ENCODE measurements at places on chromosomes 4 and X.

DNA sequence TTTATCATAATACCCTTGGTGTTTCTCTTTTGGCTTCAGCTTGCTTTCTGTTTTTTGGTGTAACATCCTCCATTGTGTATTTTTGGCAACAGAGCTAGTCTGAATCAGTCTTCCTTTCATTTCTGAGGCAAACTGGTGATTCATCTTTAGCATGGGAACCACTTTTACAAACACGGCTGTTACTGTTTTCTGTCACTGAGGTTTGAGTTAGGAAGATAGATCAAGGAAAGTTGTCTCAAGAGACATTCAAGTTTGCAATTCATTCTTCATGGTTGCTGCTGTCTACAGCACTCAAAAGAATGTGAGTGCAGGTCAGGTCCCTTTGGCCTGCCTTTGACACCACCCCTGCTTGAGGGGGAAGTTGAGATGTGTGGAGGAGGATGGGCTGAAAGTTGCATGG, 36.3 kb downstream of the IL21 start:
- DNase-seq, result no peak

- no peak for DNase-seq
Measured at GRCh38 chrX:9587642-9588041, 122.8 kb downstream of the TBL1X start.

DNA sequence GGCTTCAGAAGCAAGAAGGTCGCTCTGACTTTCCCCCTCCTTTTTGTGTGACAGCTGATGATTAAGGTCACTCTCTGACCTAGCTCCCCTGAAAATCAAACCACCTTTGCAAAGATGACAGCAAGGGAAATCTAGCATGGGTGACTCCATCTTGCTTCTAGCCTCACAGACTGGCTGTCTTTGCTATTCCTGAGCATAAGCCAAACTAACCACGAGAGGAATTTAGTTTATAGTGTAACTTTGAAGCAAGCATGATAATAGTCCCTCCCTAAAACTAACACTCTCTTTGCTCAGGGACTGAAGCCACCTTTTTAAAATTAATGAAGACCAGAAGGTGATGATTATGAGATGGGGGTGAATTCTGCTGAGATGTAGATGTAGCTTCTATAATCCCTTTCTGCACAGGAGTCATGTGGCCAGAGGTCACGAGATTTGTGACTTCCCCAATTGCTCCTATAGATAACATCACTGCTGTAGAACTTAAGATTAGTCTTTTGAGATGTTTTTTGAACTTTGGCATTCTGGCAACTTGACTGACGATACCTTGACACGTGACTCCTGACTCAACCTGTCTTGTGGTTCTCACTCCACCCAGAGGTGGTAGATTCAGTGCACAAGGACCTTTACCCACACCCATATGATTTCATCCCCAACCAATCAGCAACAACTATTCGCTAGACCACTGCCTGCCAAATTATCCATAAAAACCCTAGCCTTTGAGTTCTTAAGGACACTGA, 14.9 kb upstream of the PDE5A start:
- DNase-seq, result no peak

DNA sequence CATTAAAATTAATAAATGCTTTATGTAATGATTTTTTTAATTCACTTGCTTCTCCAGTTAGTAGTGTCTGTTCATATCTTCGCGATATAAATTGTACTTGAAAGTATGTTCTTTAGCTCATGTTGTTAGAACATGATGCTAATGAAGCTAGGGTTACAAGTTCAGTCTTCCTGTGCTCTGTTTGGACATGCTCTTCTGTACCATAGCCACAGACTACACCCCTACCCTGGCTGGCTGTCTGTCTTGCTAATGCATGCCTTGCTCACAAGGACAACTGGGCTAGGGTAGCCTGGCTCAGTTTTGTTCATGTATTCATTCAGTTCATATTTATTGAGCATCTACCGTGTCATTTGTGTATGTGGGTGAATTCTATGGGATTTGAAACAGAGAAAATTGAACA, 50.8 kb upstream of the MTMR1 start:
- DNase-seq, result no peak

DNA sequence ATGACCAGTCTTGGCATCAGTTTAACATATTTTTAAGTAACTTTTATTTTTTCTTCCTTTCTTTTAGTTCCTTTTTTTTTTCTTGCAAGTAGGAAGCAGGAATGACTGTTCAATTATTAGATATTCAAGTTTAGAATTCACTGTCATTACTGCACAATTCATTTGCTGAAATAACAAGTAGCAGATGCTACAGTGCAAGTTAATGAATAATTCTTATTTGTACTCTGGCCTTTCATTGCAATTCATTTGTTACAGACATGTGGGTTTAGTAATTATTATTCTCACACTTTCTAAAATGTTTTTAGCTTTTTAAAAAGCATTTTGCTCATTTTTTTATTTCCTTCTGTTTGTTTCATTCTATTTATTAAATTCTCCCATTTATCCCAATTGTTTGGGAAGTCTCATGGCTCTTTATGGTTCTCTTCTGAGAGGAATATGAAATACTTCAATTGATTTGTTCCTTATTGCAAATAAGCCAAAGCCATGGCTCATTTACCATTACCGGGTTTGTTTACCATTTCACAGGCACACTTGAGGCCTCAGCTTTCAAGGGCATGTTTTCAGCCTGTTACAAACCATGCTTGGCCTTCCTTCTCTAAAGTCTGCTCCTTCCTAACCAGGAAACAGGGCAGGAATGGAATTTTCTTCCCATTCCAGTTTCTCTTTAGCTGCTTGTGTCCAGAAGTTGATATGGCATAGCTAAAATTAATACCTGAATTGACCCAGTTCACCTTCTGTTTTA, 4.6 kb upstream of the DCAF4L1 start:
- DNase-seq, result no peak

DNA sequence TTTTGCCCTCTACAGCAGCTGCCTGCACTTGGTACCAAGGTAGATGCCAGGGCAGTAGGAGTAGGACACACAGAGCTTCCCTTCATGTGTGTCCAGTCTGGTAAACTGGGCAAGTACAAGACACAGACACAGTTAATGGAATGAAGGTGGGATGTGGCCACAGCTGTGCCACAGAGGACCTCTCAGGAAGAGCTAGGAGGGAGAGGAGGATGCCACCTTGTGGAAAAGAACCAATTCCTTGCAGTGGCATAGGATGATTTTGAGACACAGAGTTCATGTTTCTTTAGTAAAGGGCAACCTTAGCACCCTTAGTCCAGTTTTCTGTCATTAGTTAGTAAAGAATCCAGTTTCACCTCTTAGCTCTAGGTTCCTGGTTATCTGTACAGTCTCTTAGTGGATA, 36.3 kb upstream of the TBC1D14 start:
- no peak for DNase-seq

DNA sequence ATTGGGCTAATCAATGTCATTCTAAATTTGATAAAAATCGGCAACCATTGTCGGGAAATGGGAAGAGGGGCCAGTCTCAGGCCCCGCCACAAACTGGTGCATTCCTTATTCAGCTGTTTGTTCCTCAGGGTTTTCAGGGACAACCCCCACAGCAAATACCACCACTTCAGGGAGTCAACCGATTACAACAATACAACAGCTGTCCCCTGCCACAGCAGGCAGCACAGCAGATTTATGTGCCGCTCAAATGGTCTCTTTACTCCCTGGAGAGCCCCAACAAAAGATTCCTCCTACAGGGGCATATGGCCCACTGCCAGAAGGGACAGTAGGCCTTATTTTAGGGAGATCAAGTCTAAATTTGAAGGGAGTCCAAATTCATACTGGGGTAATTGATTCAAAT, 61.8 kb downstream of the ZNF732 start:
- DNase-seq, result no peak

DNA sequence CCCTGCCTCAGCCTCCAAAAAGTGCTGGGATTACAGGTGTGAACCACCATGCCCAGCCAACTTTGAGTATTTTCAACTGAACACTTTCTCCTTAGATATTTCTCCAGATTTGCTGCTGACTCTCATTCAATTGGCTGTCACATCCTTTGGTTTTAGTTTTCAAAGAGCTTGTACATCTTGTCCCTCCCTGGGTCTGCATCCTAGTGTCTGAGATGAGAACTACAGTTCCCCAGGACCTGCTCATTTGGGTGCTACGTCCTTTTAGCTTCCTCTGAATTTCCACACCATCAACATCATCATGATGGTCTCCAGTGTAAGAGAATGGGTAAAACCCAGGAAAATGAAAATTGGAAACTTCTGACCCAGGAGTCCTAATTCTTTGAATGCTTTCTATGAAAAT, 312.9 kb downstream of the NLGN4X start:
- DNase-seq, result no peak

GRCh38 chrX:43002526-43003203, 224.7 kb upstream of the PPP1R2C start:
- no peak for DNase-seq

- no peak for DNase-seq
Measured at GRCh38 chr4:5874811-5875449, 18.0 kb downstream of the CRMP1 start.

GRCh38 chrX:46782034-46782433, 23.1 kb upstream of the SLC9A7 start:
- DNase-seq, result no peak

GRCh38 chr4:38503689-38504395, 160.2 kb upstream of the KLF3 start:
- no peak for DNase-seq

DNA sequence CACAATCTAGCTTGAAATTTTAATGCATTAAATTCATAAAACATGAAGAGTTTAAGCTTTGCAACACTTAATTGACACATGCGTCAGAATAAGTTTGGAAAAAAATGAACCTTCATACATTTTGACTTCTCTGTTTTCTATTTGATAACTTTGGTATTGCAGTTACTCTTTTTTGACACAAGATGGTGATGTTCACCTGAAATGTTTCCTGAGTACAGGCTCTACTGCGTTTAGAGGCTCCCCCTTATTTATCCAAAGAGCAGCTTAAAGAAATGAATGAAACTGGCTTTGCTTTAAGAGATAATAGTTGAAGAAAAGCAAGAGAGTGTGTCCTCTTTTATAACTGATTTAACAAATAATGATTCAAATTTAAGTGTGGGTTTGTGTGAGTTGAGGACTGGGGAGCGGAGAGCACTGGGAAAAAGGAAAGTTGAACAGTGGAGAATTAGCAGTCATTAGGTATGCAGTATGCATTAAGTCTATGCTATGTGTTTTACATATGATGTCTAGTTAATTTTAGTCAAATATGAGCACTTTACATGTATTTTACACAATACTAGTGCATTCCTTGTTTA, 180.6 kb upstream of the NUDT6 start:
- DNase-seq, result no peak

DNA sequence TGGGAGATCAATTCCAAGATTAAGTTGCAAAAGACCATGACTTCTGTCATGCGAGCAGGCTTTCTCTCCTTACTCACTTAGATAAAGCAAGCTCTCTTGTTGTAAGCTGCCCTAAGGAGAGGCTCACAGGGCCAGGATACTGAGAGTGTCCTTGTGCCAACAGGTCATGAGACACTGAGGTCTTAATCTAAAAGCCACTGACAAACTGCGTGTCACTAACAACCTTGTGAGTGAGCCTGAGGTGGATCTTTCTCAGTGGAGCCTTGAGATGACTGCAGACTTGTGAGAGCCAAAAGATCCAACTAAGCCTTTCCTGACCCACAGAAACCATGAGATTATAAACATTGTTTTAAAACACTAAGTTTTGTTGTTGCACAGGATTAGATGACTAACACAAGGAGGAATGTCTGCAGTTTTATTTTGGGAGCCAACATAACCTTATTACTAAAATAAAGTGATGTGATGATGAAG, 170.5 kb downstream of the SLC39A8 start:
- no peak for DNase-seq

GRCh38 chr4:6761649-6762615, 20.6 kb upstream of the KIAA0232 start:
- no peak for DNase-seq

- DNase-seq, result no peak
Measured at GRCh38 chrX:17654116-17654515, 83.2 kb upstream of the SCML1 start.

DNA sequence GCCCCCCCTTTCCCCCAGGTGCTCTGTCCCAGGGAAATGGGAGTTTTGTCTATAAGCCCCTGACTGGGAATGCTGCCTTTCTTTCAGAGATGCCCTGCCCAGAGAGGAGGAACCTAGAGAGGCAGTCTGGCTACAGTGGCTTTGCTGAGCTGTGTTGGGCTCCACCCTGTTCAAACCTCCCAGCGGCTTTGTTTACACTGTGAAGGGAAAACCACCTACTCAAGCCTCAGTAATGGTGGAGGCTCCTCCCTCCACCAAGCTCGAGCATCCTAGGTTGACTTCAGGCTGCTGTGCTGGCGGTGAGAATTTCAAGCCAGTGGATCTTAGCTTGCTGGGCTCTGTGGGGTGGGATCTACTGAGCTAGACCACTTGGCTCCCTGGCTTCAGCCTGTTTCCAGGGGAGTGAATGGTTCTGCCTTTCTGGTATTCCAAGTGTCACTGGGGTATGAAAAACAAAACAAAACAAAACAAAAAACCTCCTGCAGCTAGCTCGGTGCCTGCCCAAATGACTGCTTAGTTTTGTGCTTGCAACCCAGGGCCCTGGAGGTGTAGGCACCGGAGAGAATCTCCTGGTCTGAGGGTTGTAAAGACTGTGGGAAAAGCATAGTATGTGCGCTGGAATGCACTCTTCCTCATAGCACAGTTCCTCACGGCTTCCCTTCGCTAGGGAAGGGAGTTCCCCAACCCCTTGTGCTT, 41.7 kb downstream of the ITM2A start:
- DNase-seq, result no peak

DNA sequence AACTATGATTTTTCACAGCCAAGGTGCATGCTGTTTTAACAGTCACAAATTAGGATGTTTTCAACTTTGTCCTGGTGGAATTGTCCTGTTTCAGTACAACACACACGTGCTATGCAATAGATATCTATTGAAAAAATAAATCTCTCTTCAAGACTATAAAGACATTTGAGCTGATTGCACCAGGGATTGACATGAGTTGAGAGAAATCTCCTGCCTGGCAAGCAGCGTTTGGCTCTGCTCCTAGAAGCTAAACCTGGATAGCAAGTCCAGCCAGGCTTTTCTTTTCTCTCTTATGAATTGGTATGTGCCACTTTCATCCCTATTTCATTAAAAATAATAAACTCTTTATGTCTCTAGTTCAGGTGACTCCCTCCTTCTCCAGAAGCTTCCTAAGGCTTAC, 16.6 kb upstream of the NPNT start:
- no peak for DNase-seq

DNA sequence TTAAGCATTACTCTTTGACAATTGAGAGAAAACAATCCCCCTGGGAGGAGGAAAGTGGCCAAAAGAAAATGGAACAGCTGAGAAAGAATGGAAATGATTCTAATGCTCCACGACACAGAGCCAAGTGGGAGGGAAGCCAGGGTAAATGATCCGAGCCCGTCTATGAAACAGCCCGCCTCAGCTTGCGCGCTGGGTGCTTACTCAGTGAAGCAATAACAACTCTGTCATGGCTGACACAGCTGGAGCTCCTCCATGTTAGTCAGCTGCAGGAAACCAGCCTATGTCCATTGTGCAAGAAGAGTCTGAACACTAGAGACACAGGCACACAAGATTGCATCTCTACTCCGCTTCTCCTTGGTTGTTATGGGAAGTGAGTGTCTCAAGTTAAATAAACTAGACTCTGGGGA, 19.3 kb downstream of the NOA1 start:
- no peak for DNase-seq
